Daoy (cell line): ENCODE measurements at places on chromosomes 1 and 21. TPM values are rescaled to one million over a fixed set of nuclear protein-coding genes. Genes with fewer than 3 reads are reported as not detected.

GRCh38 chr1:163565166-163565565 lies 243.4 kb downstream of the NUF2 start:
- no peak for DNase-seq

Gene IFI16
- total RNA-seq: 23.7 and 24.5 TPM in 2 replicates

DNA sequence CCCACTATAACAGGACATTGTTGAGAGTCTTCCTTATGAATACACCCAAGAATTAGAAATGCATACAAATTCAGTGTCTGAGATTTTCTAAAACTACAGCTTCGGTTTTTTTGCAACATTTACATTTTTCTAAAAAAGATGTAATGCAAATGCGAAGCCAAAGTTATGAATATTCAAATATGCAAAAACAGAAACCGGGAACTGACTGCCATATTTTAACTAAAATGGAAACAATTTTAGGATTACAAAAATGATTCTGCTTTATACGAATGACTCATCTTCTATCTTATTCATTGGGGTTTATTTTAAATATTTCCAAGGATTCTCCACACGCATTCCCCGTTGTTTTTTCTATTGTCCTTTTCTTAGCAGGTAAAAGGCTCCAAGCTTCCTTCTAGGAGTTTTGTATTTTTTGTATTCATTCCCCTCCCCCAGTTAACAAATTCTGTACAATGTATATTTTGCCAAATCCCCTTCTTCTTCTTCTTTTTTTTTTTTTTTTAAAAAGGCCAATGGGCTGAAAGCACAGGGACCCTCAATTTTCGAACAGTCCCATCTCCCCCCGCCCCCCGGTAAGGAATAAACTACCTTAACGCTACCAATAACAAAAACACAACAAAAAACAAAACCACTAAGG lies 1.0 kb downstream of the ARPC5 start:
- DNase-seq: no peak

Gene ENSA
- total RNA-seq: 146 and 217 TPM in 2 replicates

Gene HMGN1
- 583 and 735 TPM in 2 replicates for total RNA-seq

DNA sequence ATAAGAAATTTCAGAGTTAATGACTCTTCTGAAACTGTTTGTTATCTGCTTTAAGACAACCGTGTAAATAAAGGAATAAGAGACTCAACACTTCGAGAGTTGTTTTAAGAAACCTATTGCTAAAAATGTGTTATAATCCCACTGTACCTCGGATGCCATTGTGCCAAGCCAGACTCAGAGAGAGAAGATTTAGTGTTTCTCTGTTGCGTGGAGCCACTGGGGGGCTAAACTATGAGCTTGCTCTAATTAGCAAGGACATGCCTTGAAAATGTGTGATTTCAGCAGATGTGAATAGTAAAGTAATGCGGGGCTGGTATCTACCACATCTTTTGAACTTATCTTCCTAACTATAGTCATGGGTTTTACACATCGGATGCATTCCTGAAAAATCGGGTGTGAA lies 56.2 kb upstream of the TARBP1 start:
- DNase-seq: no peak

- no peak for DNase-seq
Measured at GRCh38 chr1:56074007-56074651, 505.2 kb downstream of the PLPP3 start.
